ENCODE measurements at places on chromosomes 2 and 18.

DNA sequence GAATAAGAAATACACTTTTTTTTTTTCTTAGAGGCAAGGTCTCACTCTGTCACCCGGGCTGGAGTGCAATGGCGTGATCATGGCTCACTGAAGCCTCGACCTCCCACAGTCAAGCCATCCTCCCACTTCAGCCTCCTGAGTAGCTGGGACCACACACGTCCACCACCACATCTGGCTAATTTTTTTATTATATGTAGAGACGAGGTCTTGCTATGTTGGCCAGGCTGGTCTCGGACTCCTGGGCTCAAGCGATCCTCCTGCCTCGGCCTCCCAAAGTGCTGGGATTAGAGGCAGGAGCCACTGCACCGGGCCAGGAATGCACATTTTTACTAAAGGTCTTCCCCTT is 2.4 kb downstream of the TGOLN2 start:
- DNase-seq = no peak

GRCh38 chr2:120673571-120674061 is 62.1 kb upstream of the GLI2 start:
- no peak for DNase-seq

GRCh38 chr18:63322908-63323634 is 3.5 kb upstream of the BCL2 start:
- peak; percentile 55 for DNase-seq

- no peak for DNase-seq
Observed at GRCh38 chr2:160869411-160869810, 290.8 kb upstream of the TANK start.

- no peak for DNase-seq
Observed at GRCh38 chr2:138321458-138321857, 180.1 kb upstream of the SPOPL start.

DNA sequence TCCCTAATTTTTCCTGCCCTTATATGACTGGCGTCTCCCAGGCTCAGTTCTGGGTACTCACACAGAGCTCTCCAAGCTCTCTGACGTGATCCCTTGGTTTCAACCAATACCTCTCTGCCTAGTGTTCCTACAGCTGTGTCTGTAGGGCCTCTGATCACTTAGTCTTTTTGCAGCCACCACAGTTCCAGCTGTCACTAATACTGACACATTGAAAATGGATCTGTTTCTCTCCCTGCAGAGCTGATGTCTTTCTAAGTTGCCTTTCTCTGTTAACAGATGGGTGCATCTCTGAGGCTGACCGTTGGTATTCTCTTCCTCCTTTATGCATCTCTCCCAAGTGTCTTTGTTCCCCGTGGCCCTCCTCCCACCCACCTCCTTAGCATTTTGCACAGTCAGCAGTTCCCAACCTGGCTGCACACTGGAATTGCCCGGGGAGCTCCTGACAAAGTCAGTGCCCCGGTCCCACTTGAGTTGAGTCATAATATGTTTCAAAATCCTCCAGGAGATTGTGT is 62.5 kb downstream of the CERS6 start:
- DNase-seq = no peak

DNA sequence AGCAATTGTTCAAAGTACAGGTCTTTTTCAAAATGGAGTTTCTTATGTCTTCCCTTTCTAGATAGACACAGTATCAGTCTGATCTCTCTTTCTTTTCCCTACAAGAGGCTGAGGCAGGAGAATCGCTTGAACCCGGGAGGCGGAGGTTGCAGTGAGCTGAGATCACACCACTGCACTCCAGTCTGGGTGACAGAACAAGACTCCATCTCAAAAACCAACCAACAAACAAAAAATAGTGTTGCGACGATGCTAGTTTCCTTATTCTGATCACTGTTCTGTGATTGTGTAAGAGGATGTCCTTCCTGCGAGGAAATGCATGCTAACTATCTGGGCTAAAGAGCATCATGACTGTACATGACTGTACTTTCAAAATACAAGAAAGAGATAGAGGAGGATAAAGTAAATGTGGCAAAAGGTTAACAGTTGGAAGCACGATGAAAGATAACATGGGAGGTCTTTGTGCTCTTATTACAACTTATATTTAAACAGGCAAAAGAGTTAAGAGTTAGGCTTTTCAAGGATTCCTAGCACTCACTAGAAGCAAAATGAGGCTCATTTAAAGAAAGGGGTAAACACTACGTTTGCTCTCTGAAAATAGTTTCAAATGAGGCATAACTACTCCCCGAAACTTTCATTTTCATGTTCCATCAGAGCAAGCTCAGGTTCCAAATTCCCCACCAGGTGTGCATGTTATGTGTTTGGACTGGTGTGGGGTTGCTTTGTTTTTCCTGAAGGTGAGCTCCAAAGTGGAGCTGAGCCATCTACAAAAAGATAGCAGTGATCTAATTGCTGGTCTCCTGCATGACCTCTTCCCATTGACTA is 23.8 kb downstream of the SOWAHC start:
- no peak for DNase-seq

DNA sequence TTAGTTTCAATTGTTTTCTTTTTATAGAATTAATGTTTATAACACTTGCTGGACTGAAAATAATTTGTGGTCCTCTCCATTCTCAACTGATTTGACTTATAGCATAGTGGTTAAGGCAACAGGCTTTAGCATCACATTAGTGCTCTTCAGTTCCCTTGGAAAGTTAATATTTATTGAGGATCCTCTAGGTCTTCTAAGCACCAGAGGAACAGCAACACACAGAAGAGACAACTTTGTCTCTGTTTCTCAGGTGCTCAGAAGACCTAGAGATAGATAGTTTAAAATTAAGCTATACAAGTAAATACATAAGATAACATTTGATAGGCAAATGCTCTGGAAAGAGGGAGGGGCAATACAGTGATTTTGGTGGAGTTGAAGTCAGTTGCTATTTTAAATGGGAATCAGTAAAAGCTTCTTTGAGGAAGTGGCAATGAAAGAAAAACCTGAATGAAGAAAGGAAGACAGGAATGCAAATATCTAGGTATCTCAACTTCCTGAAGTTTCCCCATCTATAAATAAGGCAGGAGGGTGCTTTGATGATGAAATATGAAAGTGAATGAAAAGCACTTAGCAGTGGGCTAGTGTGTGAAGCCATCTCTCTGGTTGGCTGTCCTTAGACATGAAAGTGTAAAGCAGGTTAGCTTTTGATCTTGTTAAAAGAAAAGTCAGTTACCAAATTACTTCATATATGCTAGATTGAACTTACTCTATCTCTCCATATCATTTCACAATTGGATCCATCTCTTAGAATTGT is 7.9 kb downstream of the NEUROD1 start:
- no peak for DNase-seq

DNA sequence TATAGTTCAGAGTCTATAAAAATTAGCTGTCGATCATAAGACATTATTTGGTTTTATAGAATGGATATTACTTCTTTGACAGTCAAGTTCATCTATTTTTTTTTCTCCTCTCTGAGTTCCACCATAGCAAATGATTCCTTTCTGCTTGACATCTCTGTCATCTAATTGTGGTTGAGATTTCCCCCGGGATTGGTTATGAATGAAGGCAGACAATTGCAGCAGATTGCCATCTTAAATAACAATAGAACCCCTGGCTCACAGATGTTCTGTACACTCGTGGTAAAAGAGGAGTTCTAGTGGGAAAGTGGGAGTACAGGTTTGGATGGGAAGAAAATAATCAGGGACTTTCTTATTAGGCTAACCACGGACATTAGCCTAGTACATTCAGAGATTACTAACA is 292.1 kb upstream of the NRXN1 start:
- DNase-seq = no peak

All from T-helper 1 cell (primary cell).